Activated T-cell treated with anti-CD3 and anti-CD28 coated beads, Interleukin-2, amount 50 U/mL, for 48 hours (primary cell): ENCODE measurements at places on chromosomes 6 and 20.
A peak's percentile ranks its signal among the peaks of the same experiment; 100 is the strongest.

DNA sequence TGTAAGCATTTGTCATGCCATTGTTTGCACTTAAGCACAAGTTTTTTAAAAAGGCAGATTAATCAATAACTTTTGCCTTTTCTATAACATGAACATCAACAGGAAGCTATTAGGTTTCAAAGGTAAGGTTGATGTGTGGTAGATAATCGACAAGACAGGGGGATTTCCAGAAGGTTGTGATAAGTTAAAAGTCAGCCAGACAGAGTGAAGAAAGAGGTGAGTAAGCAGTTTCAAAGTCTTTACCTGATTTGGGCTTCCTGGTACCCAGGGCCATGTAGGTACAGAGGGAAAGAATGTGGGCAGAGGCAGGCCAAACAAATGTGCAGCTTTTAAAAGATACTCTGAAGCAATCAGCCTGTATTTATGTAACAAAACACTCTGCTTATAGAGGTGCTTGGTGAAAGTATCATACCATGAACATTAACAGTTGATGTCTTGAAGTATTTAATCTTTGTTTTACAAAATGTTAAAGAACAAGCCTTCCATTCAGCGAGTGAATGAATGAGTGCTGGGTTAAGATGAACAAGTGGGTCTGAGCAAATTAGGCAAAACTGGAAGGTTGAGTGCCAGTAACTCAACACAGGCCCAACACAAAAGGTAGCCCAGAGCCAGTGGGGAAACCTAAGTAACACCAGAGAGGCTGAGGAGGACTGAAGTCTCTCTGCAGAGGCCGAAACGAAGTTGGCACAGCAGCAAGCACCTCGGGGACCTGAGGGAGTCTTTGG lies 60.2 kb downstream of the LRRC1 start:
- no peak for DNase-seq

- DNase-seq: no peak
Observed at GRCh38 chr6:84801250-84801649, 36.9 kb upstream of the TBX18 start.

GRCh38 chr6:102774326-102774725 lies 1380.8 kb downstream of the GRIK2 start:
- no peak for DNase-seq

DNA sequence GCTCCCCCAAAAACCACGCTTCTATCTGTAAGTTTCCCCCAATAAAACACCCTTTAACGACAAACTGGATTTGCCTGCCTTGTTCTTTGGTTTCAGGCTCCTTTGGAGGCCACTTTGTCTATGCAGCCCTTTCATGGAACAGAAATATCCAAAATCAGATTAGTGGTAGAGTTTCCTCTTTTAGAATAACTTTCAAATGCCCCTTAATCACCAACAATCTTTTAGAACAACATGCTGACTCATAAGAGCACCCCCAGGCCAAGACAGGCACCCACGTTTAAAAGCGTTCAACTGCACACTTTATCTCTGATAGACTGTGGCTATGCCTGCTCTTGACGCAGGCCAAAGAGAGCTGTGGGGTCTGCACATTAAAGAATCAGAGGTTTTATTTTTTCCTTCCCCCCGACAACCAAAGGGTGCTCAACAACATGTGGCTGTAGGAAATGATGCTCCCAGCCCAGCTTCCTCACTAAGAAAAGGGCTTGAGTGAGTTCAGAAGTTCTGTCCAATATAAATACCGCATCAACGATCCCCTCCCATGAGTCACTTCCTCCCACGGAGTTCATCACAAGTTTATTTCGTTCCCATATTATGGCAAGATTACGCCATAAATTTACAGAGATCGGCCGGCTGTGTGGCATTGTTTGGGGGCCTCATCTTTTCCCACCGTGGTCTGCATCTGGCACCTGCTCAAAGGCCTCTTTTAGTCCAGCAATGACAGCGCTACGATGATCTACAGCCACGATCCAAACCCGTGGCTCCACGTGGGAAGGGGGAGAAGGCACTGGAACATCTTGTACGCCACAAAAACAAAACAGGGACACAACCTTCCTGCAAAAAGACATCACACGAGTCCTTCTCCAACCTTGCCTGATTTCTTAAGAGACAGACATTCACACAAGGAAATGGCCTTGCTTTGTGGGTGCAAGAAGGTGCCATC lies 88.8 kb upstream of the NFATC2 start:
- DNase-seq: peak; percentile 62

GRCh38 chr6:150091476-150091875 lies 22.6 kb upstream of the ULBP3 start:
- no peak for DNase-seq

- no peak for DNase-seq
Observed at GRCh38 chr6:96784650-96785049, 52.6 kb downstream of the GPR63 start.

DNA sequence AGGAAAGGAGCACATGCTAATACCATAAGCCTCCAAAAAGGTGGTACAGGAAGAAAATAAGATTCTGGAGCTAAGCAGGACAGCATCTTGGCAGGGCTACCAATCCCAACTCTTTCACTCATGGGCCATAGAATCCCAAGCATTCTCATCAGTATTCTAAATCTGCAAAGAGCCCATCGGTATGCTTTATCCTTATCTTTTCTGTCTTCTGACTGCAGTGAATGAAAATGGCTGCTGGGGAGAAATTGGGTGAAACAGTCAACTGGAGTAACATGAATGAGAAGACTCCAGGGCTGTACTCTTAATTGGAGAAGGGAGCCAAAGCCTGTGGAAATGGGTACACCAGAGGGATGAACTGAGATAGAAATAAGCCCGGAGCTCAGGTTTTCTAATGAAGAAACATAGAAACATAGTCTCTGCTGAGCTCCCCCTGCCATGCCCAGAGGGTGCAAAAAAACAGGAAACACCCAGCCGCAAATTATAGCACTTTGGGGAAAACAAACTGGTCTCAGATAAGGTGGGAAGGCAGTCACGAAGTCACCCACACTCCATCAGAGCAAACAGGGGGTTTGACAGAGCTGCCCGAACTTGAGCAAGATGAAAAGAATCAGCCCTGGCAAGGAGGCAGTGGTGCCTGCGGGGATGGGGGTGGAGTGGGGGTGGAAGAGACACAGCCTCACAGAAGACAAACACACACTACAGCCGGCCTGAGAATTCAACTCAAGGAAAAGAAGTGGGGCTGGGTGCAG lies 35.4 kb upstream of the E2F3 start:
- peak; percentile 36 for DNase-seq

DNA sequence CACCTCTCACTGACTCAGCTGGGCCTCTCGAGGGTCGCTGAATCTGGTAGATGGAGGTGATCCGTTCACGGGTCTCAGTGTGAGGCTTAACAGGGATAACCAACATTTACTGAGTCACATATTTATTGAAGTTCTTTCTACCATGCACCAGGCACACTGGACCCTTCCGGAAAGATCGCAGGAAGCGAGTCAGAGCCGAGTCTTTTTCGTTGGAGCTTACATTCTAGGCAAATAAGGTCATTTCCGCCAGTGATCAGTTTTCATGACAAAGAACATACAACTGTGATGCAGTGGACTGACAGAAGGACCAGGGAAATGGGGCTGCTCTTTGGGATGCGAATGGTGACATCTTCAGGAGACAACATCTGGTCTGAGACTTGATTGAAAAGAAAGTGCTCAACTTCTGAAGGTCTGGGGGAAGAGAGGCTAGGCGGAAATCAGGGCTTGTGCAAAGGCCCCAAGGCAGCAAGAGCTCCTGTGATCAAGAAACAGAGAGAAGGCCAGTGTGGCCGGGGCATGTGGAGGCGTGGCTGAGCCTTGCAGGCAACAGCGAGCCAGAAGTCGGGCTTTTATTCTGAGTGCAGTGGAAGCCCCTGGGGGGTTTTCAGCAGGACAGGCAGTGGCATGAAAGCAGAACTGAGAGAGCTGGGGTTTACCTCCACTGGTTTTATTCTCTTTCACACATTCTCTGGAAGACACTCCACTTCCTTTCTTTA lies 56.7 kb downstream of the APCDD1L start:
- no peak for DNase-seq

GRCh38 chr6:90008189-90008907 lies 114.1 kb downstream of the GJA10 start:
- DNase-seq: peak; percentile 50

GRCh38 chr6:142482249-142482648 lies 180.4 kb downstream of the ADGRG6 start:
- no peak for DNase-seq

- no peak for DNase-seq
Observed at GRCh38 chr6:37491830-37492208, 7.9 kb downstream of the CCDC167 start.

GRCh38 chr6:142387997-142388815 lies 86.4 kb downstream of the ADGRG6 start:
- no peak for DNase-seq

DNA sequence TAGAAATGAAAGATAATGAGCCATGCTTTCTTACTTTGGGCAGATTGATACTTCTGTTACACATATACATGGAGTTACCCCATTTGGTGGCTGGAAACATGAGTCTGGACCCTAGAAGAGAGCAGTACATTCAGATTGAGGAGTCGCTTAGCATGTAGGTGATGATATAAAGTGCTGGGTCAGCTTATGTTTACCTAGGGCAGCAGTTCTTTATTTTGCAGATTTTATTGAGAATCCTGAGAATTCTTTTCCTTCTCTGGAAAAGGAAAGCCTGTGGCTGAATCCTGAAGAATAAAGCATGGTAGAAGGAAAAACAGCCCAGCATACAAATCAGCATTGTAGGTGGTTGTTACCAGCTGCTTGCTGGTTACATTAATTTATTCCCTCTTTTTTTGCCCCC lies 91.2 kb downstream of the SMAP1 start:
- no peak for DNase-seq

DNA sequence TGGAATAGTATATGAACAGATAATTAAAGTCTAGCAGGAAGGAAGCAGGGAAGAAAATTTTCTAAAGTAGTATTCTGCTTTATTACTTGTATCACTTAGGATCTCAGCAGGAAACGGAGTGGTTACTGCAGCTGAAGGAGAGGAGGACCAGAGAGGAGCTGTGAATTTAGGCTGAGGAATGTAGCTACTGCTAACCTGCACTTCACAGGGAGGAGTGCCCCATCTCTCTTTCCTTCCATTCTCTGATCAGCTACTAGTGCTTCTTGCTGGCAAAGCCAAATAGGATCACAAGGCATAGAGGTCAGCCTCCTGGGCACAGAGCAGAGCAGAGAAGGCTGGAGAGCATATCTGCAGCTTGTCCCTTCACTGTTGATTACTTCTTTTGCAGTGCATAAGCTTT lies 205.3 kb upstream of the ASCC3 start:
- DNase-seq: no peak

GRCh38 chr20:64234291-64234791 lies 21.2 kb upstream of the PCMTD2 start:
- DNase-seq: no peak

GRCh38 chr20:36950414-36951197 lies 902 bp downstream of the SAMHD1 start:
- peak; percentile 47 for DNase-seq
